ENCODE measurements at places on chromosomes 1 and 21.

GRCh38 chr21:45802956-45803617 is 159.6 kb downstream of the PCBP3 start:
- no peak for DNase-seq

DNA sequence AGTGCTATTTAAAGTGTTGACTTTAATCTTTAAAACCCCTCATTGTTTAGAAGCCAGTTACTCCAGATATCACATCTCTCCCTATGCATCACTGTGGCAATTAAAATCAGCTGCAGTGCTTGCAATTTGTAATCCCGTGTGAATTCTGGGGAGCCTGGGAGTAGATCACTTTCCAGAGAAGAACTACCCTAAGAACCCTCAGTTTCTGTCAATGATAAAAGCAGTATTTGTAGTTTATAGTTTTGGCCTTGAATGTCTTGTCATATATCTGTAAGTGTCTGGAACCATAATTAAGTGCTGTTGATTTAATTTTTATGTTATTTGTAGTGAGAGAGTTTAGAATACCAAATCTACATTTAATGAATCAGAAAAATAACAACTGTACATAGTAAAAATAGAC is 5.5 kb upstream of the SPAG17 start:
- DNase-seq = no peak

- no peak for DNase-seq
Observed at GRCh38 chr1:103267893-103268292, 159.6 kb upstream of the COL11A1 start.

- no peak for DNase-seq
Observed at GRCh38 chr1:28147264-28148094, 29.0 kb downstream of the PTAFR start.

GRCh38 chr1:66679140-66679539 is 73.1 kb upstream of the DYNLT5 start:
- no peak for DNase-seq

DNA sequence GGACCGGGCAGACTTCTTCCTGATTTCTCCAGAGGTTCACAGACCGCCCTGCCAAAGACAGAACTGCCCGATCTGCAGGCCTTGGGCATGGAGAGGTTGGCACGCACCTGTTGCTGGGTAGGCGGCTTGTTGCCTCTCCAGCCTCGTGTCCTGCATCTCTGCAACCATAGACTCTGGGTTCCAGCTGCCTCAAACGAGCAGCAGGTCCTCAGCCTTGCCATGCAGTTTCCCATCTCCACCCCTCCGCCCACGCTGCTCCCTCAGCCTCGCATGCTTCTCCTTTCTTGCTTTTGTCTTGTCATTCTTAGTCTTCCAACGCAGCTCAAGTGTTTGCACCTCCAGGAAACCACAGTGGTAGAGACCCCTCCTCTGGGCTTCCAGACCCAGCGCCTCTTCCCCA is 126.2 kb downstream of the LACTBL1 start:
- no peak for DNase-seq

GRCh38 chr21:15134701-15135470 is 70.1 kb upstream of the NRIP1 start:
- no peak for DNase-seq

GRCh38 chr1:89908672-89909436 is 86.1 kb upstream of the ZNF326 start:
- DNase-seq = no peak

GRCh38 chr1:87151500-87152421 is 176.9 kb upstream of the LMO4 start:
- DNase-seq = peak; percentile 4

DNA sequence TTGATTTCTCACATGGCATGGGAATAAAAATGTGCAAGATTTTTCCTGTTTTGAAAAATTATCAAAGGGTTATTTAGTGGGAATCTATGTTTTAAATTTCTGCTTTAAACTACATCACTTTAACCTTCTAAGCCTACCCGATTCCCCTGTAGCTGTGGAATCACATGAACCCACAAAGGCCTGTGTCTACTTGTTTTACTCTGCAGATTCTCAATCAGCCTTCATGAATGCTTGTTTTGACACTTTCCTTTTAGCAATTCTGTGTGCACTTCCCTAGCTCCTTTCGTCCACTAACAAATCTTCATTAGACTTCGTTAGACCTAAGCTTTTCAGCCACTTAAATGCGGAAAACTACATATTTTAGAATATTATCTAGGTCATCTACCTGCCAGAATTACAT is 56.0 kb upstream of the C1orf21 start:
- DNase-seq = no peak

DNA sequence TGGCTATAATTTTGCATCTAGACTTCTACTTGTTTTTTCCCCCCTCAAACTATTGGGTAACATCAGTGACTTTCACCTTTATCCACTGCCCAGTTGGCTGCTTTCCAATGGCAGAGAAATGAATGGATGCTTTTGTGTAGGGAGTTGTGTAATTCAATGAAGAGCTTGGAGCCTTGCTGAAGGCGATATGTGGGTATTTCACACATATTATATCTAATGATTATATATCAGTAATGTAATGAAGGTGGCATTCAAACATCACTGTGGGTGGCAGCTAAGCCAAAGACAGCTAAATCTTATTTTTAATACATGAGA is 81.2 kb downstream of the TGFB2 start:
- no peak for DNase-seq

GRCh38 chr1:226467443-226467842 is 59.5 kb upstream of the PARP1 start:
- DNase-seq = no peak

DNA sequence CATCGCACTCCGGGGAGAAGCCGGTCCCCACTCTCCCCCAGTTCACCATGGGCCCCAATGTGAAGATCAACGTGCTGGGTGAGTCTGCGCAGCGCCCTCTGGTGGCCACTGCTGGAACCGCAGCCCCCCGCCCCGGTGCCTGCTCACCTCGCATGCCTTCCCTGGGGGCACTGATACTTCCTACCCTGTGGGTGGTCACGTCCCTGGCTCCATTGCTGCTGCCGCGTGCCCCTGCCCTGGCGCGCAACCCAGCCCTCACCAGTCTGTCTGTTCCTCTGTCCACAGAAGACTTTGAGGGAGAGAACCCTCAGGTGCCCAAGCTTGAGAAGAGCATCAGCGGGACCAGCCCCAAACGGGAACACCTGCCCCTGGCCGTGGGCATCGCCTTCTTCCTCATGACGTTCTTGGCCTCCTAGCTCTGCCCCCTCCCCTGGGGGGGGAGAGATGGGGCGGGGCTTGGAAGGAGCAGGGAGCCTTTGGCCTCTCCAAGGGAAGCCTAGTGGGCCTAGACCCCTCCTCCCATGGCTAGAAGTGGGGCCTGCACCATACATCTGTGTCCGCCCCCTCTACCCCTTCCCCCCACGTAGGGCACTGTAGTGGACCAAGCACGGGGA is 7.6 kb downstream of the EFNA3 start:
- peak; percentile 25 for DNase-seq

GRCh38 chr1:166479052-166479631 is 312.3 kb upstream of the FAM78B start:
- DNase-seq = peak; percentile 25

Measured in NCI-H1092 (cell line).